Kidney (tissue), 22 donors: ENCODE measurements at places on chromosomes 7 and 10. TPM values are rescaled to one million over a fixed set of nuclear protein-coding genes. Genes with fewer than 3 reads are reported as not detected.

- H3K27me3 ChIP-seq: no peaks in the 10 kb centered on the region
- H3K36me3 ChIP-seq: no peaks in the 10 kb centered on the region
- DNase-seq: no peak
- no peak overlapping the region for H3K4me3 ChIP-seq
- H3K4me1 ChIP-seq: no peaks in the 10 kb centered on the region
Observed at GRCh38 chr10:6072215-6072934, 10.2 kb upstream of the IL2RA start.

DNA sequence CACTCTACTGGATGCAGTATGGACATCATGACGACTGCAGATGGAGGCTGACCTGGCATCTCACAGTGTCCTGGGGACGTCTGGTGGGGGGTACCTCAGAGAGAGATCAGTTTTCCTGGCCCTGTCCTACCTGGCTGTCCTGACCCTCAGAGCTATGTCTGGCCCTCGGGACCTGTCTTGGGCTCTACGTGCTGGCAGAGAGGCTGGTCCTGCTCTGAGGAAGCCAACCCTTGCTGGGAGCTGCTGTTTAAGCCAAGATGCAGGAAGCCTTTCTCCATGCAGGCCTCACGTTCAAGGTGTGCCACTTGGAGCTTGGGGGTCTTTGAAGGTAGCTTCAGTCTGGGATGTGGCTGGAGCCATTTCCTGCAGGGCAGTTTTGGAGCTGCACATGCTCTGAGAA lies 42.1 kb upstream of the CXCL12 start:
- H3K36me3 ChIP-seq: no peaks in the 10 kb centered on the region
- DNase-seq: no peak
- no peaks in the 10 kb centered on the region for H3K27me3 ChIP-seq

DNA sequence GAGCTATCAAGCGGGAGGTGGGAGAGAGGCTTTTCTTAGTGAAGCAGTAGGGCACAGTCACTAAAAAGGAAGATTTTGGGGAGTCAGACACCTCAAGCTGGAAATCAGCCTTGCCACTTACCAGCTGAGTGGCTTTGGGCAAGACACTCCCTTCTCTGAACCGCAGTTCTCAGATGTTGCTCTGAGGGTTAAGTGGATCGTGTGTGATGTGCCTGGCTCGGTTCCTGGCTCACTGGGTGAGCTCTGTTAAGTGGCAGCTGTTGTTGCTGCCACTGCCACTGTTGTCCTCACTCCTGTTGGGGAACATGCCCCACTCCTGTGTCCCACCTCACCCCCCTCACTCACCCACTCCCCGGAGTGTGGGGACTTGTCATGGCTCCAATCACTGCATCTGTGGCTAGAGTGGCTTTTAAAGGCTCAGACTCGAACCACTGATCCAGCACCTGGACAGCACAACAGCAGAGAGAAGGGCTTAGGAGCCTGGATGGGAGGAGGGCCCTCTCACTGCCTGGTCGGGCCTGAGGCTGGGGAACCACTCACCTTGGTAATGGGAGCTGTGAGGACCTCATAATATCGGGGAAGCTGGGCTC lies 20.0 kb downstream of the PYROXD2 start:
- no peaks in the 10 kb centered on the region for H3K27me3 ChIP-seq
- no peaks in the 10 kb centered on the region for H3K4me1 ChIP-seq
- no peak overlapping the region for H3K27ac ChIP-seq
- H3K36me3 ChIP-seq: no peaks in the 10 kb centered on the region
- no peak for DNase-seq

- H3K27ac ChIP-seq: no peak overlapping the region
- H3K4me1 ChIP-seq: no peaks in the 10 kb centered on the region
- no peak overlapping the region for H3K4me3 ChIP-seq
- H3K27me3 ChIP-seq: no peaks in the 10 kb centered on the region
- DNase-seq: no peak
Observed at GRCh38 chr7:29919790-29920189, 69.8 kb downstream of the SCRN1 start.

DNA sequence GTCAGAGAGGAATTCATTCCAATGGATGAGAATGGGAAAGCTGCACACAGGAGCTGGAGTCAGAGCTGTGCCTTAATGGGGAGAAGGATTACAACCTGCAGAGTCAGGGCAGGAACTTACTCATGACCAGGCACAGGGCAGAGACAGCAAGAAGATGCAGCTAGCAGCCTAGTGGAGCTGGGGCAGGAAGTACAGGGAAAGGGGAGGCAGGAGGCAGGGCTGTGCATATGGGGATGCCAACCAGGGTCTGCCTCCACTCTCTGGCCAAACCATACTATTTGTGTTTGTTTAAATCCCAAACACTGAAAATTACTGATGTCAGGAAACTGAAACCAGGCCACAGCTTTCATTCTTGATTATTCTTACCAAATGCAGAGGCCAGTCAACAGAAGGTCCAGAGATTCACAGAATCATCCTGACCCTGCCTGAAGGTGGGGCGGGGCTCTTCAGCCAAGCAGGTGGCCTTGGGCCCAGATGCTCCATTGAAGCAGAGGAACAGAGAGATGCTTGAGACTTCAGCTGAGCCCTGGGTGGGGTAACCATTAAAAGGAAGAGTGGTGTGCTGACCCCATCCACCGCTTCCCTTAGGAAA lies 461.9 kb downstream of the KCNMA1 start:
- DNase-seq: no peak
- H3K4me3 ChIP-seq: no peak overlapping the region
- no peaks in the 10 kb centered on the region for H3K27me3 ChIP-seq
- H3K4me1 ChIP-seq: no peaks in the 10 kb centered on the region

GRCh38 chr10:88553116-88553752 lies 29.9 kb downstream of the RNLS start:
- peak; percentile 44 for DNase-seq
- no peaks in the 10 kb centered on the region for H3K27me3 ChIP-seq
- H3K36me3 ChIP-seq: no peaks in the 10 kb centered on the region
- H3K4me1 ChIP-seq: no peaks in the 10 kb centered on the region
- no peak overlapping the region for H3K27ac ChIP-seq
- no peak overlapping the region for H3K4me3 ChIP-seq

GRCh38 chr7:151686016-151686766 lies 166.5 kb upstream of the RHEB start:
- no peak for DNase-seq
- peak overlapping the region; percentile 61 for H3K27ac ChIP-seq
- H3K36me3 ChIP-seq: no peaks in the 10 kb centered on the region

Gene KEL
- 0.28 TPM for total RNA-seq

DNA sequence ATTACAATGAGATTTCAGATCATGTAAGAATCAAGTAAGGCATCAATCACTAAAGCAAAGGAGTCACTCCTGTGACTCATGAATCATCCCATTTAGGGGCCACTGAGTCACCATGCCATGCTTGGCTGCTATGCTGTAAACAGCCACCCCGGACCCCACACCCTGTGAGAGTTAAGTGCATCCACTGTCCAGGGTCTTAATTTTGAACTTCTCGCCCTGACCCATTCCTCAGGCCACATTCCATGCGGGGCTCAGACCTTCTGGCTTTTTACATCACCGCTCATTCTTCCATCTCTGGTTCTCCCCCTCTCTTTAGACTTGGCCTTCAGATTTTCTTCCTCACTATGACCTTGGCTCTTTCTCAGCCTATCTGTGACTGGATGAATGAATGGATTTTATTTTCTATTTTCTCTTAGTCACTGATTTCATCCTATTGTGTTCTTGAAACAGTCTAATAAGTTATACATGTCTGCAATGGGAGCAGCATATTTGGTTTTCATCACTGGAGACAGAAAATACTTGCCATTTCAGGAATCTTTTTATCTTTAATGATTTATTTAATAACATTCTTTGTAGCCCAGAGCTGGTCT lies 239.6 kb downstream of the SKIDA1 start:
- no peak for DNase-seq
- no peaks in the 10 kb centered on the region for H3K36me3 ChIP-seq
- H3K27ac ChIP-seq: no peak overlapping the region
- no peaks in the 10 kb centered on the region for H3K27me3 ChIP-seq
- H3K4me1 ChIP-seq: no peaks in the 10 kb centered on the region

GRCh38 chr10:61456095-61456789 lies 3.1 kb upstream of the TMEM26 start:
- no peaks in the 10 kb centered on the region for H3K4me1 ChIP-seq
- H3K4me3 ChIP-seq: no peak overlapping the region
- H3K36me3 ChIP-seq: no peaks in the 10 kb centered on the region
- no peaks in the 10 kb centered on the region for H3K27me3 ChIP-seq

Gene ETV1
- total RNA-seq: 28.6 TPM

DNA sequence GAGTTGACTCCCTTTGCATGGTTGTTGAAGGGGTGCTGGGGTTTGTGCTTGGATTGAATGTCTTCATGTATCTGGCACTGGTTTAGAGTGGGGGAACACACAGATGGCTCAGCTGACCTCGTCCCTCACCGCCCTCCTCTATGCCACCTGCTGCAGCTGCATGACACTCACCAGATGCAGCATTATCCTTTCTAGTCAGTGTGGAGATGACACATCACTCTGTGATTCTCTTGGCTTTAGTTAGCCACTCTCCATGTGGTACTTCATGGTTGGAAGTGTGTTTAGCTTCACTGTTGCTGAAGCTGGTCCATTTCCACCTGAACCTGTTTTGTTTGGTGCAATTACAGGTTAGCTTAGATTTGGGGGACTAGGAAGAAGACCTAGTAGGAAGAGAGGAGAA lies 56.3 kb upstream of the BMPER start:
- H3K4me1 ChIP-seq: no peaks in the 10 kb centered on the region
- no peak overlapping the region for H3K27ac ChIP-seq
- DNase-seq: no peak
- H3K4me3 ChIP-seq: no peak overlapping the region
- no peaks in the 10 kb centered on the region for H3K27me3 ChIP-seq

Gene ANKRD2
- 3.6 TPM for total RNA-seq

GRCh38 chr7:130221746-130222145 lies 14.1 kb downstream of the SSMEM1 start:
- no peak overlapping the region for H3K27ac ChIP-seq
- no peaks in the 10 kb centered on the region for H3K4me1 ChIP-seq
- H3K4me3 ChIP-seq: no peak overlapping the region
- H3K36me3 ChIP-seq: no peaks in the 10 kb centered on the region

GRCh38 chr7:81846398-81846797 lies 76.6 kb upstream of the HGF start:
- H3K27ac ChIP-seq: no peak overlapping the region
- no peaks in the 10 kb centered on the region for H3K4me1 ChIP-seq
- H3K27me3 ChIP-seq: no peaks in the 10 kb centered on the region
- no peaks in the 10 kb centered on the region for H3K36me3 ChIP-seq
- no peak overlapping the region for H3K4me3 ChIP-seq

Gene FAM13C
- total RNA-seq: 8.8 TPM

Gene XRCC2
- 0.44 TPM for total RNA-seq

DNA sequence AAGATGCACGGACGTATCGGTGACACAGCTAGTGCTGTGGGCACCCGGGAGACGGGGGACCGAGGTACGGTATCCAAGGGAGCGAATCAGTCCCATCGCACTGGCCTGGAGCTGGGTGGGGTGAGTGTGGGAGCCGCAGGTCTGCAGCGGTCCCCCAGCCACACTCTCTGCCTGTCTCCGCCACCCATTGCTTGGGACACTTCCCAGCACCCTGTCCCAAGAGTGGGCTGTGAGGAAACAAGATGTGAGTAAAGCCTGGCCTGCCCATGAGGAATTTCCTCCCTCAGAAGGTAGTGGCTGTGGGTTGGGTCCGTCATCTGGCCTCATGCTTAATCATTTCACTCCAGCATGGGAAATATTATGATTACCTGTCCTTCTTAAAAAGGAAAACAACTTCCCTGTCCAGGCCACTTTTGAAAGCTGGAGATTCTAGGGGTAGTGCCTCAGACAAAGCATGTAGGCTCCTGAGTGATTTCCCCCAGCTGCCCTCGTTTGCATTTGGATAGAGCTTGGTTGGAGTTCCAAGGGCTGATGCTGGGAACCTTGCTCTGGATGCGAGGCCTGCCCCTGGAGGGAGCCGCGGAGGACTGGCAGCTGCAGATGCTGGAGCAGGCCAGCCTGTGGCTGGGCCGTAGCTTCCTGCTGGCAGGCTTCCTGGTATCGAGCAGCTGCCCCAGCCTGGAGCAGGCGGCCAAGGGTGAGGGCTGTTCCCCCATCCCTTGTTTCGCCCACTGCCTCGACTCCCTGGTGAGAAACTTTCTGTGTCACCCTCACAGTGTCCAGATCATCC lies 6.2 kb upstream of the ACTR3C start:
- peaks cover 15% of the 10 kb centered on the region for H3K36me3 ChIP-seq
- no peak overlapping the region for H3K4me3 ChIP-seq
- no peak overlapping the region for H3K27ac ChIP-seq
- no peak for DNase-seq
- H3K27me3 ChIP-seq: no peaks in the 10 kb centered on the region

- H3K4me3 ChIP-seq: no peak overlapping the region
- peaks cover 10% of the 10 kb centered on the region for H3K4me1 ChIP-seq
- H3K36me3 ChIP-seq: no peaks in the 10 kb centered on the region
- H3K27me3 ChIP-seq: no peaks in the 10 kb centered on the region
- no peak overlapping the region for H3K27ac ChIP-seq
- no peak for DNase-seq
Observed at GRCh38 chr10:102302611-102303010, 57.3 kb downstream of the GBF1 start.

Gene MSMB
- total RNA-seq: not detected

DNA sequence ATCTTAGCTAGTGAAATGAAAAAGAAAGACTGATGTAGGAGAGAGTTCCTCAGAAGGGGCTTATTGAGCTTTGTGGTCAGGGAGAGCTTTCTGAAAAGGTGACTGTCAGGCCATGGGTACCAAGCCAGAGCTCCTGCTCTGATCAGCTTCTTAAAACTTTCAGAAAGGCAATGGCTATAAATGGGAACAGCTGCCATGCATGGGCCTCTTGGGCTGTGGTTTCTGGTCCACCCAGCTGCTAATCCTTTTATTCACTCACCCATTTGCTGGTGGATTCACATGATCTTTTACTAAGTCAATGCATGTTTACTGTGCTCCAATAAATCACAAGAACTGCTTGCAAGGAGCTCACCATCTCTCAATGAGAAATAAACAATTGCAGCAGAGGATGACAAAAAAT lies 60.1 kb upstream of the ZPBP start:
- no peak overlapping the region for H3K4me3 ChIP-seq
- no peaks in the 10 kb centered on the region for H3K4me1 ChIP-seq
- no peaks in the 10 kb centered on the region for H3K27me3 ChIP-seq

- no peaks in the 10 kb centered on the region for H3K36me3 ChIP-seq
- no peaks in the 10 kb centered on the region for H3K4me1 ChIP-seq
- H3K27me3 ChIP-seq: no peaks in the 10 kb centered on the region
- DNase-seq: no peak
- no peak overlapping the region for H3K4me3 ChIP-seq
Observed at GRCh38 chr10:30736685-30737232, 107.2 kb upstream of the LYZL2 start.

DNA sequence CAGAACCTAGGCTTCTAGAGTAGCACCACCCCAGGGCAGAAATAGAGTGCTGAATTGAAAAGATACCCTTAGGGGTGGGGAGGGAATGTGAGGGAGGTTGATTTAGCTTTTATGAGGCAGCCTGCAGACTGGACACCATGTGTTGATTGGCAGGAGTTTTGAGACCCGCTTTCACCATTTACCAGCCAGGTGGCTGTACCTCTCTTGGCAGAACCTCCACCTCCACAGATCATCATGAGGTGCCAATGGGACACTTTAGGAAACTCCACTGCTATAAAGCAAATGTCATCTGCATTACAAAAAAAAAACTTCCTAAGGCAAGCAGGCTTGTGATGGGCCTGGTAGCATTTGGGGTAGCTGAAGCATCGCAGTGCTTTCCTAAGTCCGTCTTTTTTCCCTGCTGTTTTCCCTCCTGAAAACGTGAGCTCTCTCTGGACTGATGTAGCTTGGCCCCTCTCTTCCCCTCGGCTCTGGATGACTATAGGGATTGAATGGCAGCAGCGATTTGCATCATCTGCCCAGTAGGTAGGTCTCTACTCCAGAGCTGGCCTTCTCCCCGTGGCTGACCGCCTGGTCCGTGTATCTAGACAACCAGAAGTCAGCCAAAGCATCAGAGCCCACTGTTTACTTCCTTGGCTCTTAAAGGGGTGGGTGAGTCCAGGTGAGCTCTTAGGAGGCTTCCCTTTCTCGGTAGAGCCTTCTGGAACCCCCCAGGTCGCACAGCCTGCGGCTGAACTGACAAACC lies 1.3 kb downstream of the PCBD1 start:
- peak; percentile 17 for DNase-seq
- H3K4me3 ChIP-seq: peak overlapping the region; percentile 79
- H3K4me1 ChIP-seq: peaks cover 19% of the 10 kb centered on the region
